Activated CD4-positive, alpha-beta T cell treated with anti-CD3 and anti-CD28 coated beads, Interleukin-2, amount 50 U/mL, for 4 hours (primary cell): ENCODE measurements at places on chromosomes 7 and 10.

- no peak for DNase-seq
Measured at GRCh38 chr7:44112231-44112996, 8.3 kb downstream of the AEBP1 start.

- no peak for DNase-seq
Measured at GRCh38 chr10:96797485-96797884, 34.6 kb upstream of the LCOR start.

DNA sequence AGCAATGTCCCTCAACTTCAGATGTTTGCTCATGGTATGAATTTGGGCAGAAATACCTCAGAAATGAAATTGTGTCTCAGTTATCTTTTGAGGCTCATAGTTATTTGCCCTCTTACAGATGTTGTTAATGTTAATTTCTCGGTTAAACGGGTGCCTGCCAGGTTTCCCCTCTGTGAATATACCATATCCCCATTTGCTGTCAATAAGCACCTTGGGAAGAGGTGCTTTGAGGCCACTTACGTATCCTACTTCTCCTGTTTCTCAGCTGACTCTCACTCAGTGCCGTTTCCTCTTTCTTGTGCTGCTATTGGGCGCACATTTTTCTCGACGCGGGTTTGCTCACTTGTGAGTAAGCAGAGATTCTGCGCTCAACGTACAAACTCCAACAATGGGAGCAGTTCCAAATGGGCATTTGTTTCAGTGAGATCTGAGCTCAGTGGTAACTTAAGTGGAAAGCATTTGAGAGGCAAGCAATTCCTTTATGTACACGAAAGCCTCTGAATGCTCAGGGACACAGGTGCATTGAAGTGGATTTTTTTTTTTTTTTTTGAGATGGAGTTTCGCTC, 34.8 kb upstream of the JAKMIP3 start:
- DNase-seq = no peak

GRCh38 chr7:2007551-2007950, 225.2 kb downstream of the MAD1L1 start:
- no peak for DNase-seq

DNA sequence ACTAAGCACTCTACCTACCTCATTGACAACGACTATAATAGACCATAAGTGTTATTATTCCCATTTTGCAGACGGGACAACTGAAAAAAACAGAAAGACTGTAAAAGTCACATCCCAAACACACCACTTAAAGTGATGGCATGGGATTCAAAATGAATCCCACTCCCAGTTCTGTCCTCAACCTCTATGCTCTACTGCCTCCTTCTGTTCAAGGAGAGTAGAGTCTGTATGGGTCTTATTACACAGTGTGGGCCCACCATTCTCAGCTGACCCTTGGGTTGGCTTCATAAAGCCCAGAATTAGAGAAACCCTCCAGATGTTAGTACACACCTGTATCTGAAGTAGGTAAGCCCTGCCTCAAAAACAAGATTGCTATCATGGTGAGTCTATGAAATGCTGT, 102.2 kb downstream of the GRM8 start:
- no peak for DNase-seq

GRCh38 chr7:152406491-152406890, 29.3 kb downstream of the KMT2C start:
- DNase-seq = no peak

- no peak for DNase-seq
Measured at GRCh38 chr7:155800741-155801267, 11.5 kb downstream of the SHH start.

- no peak for DNase-seq
Measured at GRCh38 chr10:88122145-88122544, 258.7 kb downstream of the PTEN start.

DNA sequence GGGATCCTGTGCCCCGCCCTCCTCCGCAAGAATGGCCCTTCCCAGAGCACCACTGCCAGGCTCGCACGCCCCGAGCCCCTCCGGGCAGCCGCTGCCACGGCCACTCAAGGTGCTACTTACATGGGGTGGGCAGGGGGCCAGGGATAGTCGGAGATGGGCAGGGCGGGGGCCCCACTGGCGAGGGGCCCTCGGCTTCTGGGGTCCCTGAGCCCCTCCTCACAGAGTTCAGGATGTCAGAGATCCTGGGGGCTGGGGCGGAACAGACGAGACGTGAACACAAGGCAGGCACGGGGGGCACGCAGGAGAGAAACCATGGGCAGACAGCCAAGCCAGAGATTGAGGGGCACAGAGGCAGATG, 25.6 kb downstream of the YKT6 start:
- no peak for DNase-seq

- DNase-seq = no peak
Measured at GRCh38 chr7:151456276-151456675, 16.3 kb upstream of the CRYGN start.

- DNase-seq = no peak
Measured at GRCh38 chr7:138276891-138277290, 183.2 kb upstream of the TRIM24 start.

DNA sequence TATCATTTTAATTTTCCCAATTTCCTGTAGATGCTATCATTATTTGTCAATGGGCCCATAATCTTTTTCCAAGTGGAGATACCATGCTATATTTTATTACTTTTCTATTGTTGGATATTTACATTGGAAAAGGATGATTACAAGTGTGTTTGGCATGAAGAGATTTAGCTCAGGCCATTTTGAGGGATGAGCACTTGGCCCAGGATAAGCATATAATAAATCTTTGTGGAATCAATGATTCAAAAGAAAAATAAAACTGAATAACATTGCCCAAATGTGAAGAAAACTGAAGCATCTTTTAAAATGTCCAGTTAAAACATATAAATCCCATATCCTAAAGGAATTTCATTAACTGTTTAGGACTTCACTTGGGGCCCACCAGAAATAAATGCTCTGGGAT, 260.9 kb upstream of the BMPER start:
- no peak for DNase-seq

GRCh38 chr10:119084896-119085295, 4.3 kb upstream of the EIF3A start:
- DNase-seq = no peak

DNA sequence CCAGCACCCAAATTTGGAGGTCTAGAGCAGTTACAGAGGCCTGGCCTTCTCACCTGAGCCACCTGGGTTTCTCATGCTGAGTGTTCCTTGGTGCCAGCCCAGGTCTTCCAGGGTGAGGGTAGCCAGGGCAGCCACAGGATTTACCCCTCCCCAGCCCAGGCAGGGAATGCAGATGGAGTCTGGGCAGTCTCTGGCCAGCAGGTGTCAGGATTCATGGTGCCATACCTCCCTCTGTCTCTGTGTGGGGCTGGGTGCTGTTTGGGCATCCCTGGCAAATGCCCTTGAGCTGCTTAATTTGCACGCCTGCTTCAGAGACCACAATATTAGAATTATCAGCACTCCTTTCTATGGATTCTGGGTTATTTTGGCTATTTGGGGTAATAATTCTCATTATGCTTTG, 246.7 kb downstream of the GFRA1 start:
- no peak for DNase-seq

DNA sequence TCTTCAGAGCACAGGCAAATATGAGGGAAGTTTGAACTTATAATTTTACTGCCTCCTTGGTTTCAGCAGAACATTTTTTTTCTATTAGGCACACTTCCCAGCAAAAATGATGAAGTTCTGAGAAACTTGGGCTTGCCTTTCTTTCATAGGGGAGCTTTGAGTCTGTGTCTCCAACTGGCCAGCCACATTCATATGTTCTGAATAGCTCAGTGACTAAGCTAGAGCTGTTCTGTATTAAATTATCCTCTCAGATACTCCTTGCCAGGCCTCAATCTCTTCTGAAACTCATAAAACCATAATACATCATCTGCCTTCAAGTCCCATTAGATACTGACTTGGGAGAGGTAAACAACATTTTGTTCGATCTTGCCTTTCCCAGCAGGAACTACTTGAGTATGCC, 476.5 kb downstream of the GPAM start:
- no peak for DNase-seq

- peak; percentile 53 for DNase-seq
Measured at GRCh38 chr10:3095373-3096139, 28.2 kb downstream of the PFKP start.

- peak; percentile 5 for DNase-seq
Measured at GRCh38 chr10:123614888-123615287, 51.3 kb upstream of the GPR26 start.

DNA sequence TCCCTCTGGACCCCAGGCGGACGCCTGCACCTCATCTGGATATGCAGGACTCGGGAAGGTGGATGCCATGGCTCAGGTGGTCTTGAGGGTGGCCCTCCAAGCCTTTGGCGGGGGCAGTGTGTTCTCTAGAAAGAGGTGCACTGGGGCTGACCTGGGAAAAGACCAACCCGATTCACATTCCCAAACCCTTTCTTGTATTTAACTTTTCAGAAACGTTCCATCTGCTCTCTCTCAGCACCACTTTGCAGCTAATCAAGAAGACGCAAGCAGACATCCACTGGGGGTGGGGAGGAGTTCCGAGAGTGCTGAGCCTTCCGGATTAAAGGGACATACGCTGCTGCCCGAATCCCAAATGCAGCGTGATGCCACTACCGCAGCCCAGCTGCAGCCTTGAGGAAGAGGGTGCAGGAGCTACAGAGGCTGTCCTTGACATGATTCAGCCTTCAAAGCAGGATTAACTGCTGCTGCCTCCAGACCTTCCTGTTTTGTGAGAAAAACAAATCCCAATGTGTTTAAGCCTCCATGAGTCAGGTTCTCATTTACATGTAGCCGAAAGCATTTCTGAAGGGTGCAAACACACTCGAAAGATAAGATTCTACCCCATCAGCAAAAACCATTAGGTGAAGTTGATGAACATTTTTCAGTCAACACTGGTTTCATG, 39.9 kb downstream of the RBM17 start:
- DNase-seq = no peak

DNA sequence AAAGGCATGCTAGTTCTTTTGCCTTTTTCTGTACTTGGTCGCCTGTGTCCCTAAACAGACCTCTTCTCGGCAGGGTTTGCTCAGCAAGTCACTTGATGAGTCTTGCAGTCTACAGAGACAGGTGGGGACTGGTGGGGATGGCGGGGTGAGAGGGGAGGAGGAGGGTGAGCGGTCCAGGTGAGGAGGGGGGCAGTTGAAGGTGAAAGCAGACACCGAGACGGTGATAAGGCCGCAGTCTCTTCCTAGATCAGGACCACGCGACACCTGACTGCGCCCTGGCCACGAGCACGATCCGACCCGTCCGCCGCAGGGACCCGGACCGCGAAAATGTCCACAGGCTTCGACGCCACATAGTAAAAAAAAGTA, 566 bp downstream of the ASNS start:
- DNase-seq = peak; percentile 30

DNA sequence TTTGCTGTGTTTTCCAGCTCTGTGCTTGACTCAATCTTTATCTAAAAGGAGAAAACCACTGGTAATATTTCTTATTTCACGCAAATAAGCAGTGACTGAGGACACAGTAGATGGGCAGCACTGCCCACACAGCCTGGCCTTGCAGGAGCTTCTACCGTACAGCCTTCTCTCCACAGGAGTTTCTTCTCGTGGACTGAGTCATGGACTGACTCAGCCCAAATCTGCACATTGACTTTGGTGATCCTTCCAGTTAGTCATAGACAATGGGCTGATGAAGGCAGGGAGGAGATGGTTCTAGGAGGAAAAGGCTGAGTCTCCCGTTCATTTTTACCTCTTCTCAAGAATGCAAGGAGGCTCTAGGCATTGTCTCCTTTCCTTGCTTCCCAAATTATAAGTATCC, 200.7 kb downstream of the RAPGEF5 start:
- DNase-seq = no peak

GRCh38 chr10:11562888-11563287, 48.6 kb downstream of the USP6NL start:
- DNase-seq = no peak

DNA sequence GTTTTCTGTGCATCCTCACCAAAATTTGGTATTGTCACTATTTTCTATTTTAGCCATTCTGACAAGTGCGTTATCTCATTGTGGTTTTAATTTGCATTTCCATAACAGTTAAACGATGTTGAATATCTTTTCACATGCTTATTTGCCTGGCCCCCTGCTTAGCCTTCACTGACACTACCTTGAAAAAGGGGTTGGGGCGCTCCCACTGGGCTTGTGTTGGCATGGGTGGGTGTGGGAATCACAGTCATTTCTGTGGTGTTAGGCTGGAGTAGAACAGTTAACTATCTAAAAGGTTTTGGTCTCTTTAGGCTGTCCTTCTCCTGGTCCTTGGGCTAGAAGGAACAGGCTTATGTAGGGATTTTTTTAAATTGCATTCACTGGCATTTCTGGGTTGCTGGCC, 72.2 kb upstream of the TMEM140 start:
- DNase-seq = no peak

GRCh38 chr10:102675011-102675665, 30.9 kb downstream of the TRIM8 start:
- no peak for DNase-seq

DNA sequence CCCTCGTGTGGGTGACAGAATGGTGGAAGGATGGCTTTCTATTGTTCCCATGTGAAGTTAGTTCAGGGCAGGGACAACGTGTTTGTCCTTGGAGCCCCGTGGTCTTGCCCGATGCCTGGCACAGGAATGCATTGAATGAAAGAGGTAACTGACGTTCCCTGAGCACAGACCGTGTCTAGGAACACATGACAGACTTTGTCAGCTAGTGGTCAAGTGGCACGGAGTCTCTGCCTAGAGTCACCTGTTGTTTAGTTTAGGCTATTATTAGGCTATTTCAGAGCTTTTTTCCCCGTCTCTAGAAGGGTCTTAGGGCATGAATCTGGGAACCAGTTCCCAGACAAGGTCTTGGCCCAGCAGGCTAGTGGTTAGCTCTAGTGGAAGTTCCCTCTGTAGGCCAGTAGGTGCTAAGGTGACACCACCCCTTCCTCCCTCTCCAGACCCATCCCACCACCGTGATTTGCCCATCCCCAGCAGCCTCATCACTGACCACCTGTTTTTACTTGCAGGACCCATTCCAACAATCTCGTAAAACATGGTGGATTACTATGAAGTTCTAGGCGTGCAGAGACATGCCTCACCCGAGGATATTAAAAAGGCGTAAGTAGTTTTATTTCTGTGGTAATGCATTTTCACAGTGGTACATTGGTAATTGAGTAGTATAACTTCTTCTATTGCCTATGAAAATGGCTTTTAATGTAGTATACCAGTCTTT, 21.4 kb downstream of the DNAJB6 start:
- no peak for DNase-seq

DNA sequence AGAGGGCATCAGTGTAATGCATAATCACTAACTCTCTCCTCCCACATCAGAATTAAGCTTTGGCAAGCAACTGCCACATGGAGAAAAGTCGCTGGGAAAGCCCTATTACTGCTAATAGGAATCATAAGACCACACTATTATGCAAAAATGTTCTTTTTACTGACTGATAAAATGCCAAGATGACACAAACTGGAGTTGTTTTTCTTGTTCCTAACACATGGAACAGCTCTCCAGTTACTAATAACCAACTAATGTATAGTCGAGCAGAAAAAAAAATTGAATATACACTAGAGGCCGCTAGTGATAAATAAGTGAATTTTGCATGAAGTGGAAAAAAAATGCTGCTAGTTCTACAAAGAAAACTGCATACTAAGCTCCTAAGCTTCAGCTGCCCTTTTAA, 165.6 kb downstream of the TPK1 start:
- no peak for DNase-seq
